ENCODE measurements at places on chromosomes 4 and X.

GRCh38 chrX:87664381-87664780 is 146.8 kb downstream of the KLHL4 start:
- no peak for DNase-seq

- DNase-seq = no peak
These were observed 506.4 kb upstream of the PABPC4L start for GRCh38 chr4:134708026-134708425.

- no peak for DNase-seq
These were observed 375.1 kb downstream of the FAT4 start for GRCh38 chr4:125689805-125690204.

DNA sequence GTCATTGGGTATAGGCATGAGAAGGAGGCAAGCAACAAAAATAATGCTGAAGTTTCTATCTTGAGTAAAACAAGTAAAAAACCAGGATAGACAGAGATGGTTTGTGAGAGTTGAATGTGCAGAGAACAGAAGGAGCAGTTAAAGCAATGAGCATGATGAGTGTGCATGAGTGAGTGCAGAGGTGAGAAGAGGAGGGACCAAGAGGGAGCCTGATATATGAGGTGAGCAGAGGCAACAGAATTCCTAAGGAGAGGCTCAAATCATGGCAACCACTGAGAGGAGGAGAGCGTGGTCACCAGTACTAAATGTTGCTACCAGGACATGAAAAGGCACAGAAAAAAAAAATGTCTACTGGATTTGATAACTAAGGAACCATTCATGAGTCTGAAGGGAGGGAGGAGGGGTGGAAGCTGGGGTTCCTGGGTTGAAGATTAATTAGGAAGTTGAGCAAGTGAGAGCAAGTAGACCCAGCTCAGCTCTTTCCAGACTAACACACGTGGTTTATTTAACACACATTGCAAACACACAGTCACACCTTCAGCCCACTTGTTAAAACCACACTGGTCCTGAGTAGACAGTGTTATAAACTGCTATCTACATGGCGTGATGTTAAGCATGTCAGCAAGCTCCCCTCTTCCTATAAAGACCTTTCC is 69.0 kb upstream of the IQCM start:
- DNase-seq = no peak

- no peak for DNase-seq
These were observed 626.7 kb upstream of the FRG1 start for GRCh38 chr4:189313861-189314513.

- no peak for DNase-seq
These were observed 547.5 kb upstream of the CT83 start for GRCh38 chrX:117010243-117010642.

DNA sequence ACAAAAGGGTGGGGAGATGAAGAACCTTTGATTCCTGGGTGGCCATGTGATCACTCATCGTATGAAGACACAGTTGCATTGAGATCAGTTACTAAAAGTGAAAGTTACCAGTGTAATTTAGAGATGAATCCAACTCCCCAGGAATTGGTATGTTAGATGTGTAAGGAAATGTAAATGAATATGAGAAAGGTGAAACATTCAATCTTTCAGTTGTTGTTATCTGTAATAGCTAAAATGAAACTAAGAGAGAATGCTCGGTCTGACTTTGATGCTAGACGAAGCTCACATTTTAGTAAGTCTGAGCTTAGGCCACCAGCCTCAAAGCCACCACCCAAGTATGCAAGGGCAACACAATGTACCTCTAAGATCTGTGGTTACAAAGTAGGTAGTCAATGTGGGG is 194.3 kb upstream of the POF1B start:
- DNase-seq = no peak

DNA sequence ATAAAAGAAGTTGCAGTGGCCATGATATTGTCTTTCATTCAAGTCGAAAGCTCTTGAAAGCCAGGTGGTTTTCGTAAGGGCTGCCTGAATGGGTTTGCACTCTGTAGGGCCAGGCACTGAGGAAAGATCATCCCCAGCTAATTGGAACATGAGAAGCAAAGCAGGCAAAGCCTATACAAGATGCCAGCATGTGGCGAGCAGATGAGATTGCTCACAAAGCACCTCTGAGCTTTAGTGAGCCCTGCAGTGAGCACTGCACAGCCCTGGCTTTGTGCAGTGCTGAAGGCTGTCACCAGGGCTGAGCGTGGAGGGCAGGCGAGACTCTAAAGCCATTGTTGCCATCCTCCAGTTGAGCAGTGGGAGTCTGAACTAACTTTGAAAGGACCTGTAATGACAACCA is 53.8 kb downstream of the HADH start:
- DNase-seq = no peak

DNA sequence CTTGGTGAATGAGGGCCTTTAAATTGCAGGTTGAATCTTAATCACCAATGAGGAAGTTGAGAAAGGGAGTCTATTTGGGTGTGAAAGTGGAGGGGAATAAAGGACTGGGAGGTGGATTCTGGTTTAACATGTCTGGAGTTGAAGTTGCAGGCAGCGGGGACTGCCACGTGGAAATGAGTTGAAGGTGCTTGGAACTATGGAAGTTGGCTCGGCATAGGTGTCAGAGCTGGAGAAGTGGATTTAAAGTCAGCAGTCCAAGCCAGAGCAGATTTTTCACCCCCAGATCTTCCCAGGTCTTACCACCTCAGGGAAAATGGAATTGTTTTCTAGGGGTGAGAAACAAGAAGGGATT is 44.9 kb downstream of the TIGD4 start:
- DNase-seq = no peak

- no peak for DNase-seq
These were observed 36.8 kb upstream of the SH3RF1 start for GRCh38 chr4:169307576-169307975.

DNA sequence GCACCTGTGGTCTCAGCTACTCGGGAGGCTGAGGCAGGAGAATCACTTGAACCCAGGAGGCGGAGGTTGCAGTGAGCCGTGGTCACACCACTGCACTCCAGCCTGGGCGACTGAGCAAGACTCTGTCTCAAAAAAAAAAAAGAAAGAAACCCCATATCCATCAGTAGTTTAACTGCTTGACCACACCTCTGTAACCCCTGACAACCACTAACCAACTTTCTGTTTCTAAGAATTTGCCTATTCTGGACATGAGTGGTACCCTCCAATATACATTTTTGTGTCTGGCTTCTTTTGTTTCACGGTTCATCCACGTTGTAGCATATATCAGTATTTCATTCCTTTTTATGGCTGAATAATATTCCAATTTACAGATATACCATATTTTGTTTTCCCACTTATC is 9.1 kb downstream of the PPAT start:
- no peak for DNase-seq

All from stimulated activated CD4-positive, alpha-beta T cell treated with anti-CD3 and anti-CD28 coated beads, Interleukin-15, amount 100 ng/mL, for 1 hour (primary cell).